ENCODE measurements at places on chromosomes 2 and 18. TPM values are rescaled to one million over a fixed set of nuclear protein-coding genes. Genes with fewer than 3 reads are reported as not detected.

DNA sequence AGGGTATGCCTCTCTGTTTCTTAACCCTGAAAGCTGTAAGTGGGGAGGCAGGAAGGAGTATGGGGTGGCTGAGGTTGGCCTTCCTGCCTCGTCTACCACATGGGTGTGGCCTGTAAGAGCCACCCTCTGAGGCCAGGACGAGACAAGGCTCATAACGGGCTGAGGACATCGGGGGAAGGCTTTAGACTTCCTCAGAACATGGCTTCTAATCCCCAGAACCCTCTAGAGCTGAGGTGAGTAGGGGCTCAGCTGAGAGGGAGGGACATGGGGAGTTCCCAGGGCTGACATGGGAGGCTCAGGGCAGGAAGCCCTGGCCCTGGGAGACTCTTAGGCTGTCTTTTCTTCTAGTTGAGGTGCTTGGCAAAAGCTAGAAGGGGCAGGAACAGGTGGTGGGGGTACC lies 36.7 kb downstream of the EMX1 start:
- no peaks in the 10 kb centered on the region for H3K4me1 ChIP-seq
- H3K36me3 ChIP-seq: peaks cover 3% of the 10 kb centered on the region
- H3K27ac ChIP-seq: no peak overlapping the region

GRCh38 chr2:188403676-188404075 lies 112.0 kb downstream of the GULP1 start:
- H3K27ac ChIP-seq: no peak overlapping the region
- no peaks in the 10 kb centered on the region for H3K36me3 ChIP-seq
- no peaks in the 10 kb centered on the region for H3K4me1 ChIP-seq
- no peaks in the 10 kb centered on the region for H3K27me3 ChIP-seq

Gene RBBP8
- total RNA-seq: 47.4 TPM

DNA sequence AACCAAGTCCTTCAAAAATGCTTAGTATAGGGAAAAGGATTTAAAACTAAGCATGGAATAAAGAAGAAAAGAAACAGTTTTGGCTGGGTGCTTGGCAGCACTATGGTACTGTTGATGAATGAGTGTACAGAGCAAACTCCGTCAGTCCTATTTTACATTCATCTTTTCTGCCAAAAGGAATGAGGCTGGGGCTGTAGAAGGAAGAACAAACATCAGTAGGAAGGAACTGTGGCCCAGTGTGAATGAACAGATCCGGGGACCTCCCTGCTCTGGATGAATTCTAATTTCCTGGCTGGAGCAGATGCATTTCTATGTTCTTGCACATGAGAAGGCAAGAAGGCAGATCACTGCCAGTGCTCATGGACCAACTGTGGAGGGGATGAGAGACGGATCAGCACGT lies 474.0 kb upstream of the MEIS1 start:
- no peak overlapping the region for H3K27ac ChIP-seq
- H3K36me3 ChIP-seq: no peaks in the 10 kb centered on the region
- no peaks in the 10 kb centered on the region for H3K4me1 ChIP-seq
- no peak for DNase-seq

DNA sequence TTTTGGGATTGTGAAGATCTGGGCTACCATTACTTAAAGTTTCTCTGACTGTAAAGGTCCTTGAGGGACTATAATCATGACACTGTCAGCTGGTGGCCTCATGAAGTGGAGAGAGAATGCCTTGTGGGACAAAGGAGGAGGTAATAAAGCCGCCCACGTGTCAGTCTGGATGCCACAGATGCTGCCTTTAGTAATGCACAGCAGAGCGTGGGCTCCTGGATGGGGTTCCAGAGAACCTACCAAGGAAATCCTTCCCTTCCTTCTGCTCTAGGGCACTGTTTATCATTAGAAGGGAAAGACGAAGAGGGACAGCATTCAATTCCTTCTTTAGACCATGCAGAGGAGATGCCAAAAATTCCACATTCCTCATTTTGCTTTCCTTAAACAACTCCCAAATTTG lies 63.5 kb downstream of the COL5A2 start:
- H3K27ac ChIP-seq: no peak overlapping the region
- DNase-seq: no peak
- no peaks in the 10 kb centered on the region for H3K4me1 ChIP-seq
- no peak overlapping the region for H3K4me3 ChIP-seq
- no peaks in the 10 kb centered on the region for H3K36me3 ChIP-seq

GRCh38 chr2:190996947-190997346 lies 17.0 kb downstream of the STAT1 start:
- no peaks in the 10 kb centered on the region for H3K4me1 ChIP-seq
- no peak for DNase-seq
- H3K36me3 ChIP-seq: peaks cover 33% of the 10 kb centered on the region

- H3K4me1 ChIP-seq: no peaks in the 10 kb centered on the region
- no peak for DNase-seq
- H3K27me3 ChIP-seq: no peaks in the 10 kb centered on the region
- no peak overlapping the region for H3K27ac ChIP-seq
- no peak overlapping the region for H3K4me3 ChIP-seq
These were observed 112.4 kb upstream of the WDR75 start for GRCh38 chr2:189328848-189329245.

Gene CD302
- total RNA-seq: 8.0 TPM

Gene ASAP2
- 7.3 TPM for total RNA-seq

DNA sequence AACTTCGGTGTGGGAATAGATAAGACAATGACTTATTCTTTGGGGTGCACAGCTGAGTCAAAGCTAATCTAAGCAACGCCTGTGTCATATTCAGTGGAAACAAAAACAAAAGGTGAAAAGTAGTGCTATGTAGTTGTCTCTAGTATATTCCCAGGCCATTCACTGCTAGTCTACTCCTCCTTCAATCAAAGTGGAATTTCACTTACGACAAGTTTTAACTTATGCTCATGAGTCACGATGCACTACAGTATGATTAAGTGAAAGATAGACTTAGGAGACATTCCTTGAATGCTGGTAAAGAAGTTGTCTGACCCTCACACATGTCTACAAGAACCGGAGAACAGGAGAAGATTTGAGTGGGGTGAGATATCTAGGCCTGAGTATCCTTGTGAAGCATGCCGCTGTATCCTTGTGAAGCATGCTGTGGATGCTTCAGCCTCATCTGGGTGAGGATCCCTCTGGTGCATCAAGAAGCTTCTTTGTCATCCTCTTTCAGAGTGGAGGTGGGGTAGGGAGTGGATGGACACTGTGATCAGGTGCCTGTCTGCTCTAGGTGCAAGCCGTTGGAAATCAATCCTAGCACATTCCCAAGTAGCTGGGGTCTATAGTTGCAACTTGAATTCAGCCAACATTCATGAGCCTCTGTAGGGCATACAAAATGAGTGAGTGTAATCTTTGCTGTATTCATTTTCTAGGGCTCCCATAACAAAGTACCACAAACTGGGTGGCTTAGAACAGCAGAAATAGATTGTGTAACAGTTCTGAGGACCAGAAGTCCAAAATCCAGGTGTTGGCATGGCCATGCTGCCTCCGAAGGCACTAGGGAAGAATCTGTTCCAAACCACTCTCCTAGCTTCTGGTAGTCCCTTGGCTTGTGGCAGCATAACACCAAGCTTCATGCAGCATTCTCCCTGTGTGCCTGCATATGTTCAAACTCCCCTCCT lies 173.5 kb upstream of the FN1 start:
- H3K4me1 ChIP-seq: peaks cover 57% of the 10 kb centered on the region
- H3K27ac ChIP-seq: peak overlapping the region; percentile 0
- H3K4me3 ChIP-seq: no peak overlapping the region
- DNase-seq: no peak

GRCh38 chr2:60707750-60708371 lies 48.2 kb upstream of the PAPOLG start:
- DNase-seq: peak; percentile 49
- H3K27me3 ChIP-seq: peaks cover 1% of the 10 kb centered on the region

Gene MFF
- total RNA-seq: 170 TPM

Gene FOXD4L1
- 0.14 TPM for total RNA-seq

Gene GAREM1
- 2.9 TPM for total RNA-seq

GRCh38 chr2:99576775-99577174 lies 87.0 kb upstream of the REV1 start:
- H3K27ac ChIP-seq: no peak overlapping the region
- H3K27me3 ChIP-seq: no peaks in the 10 kb centered on the region
- H3K4me3 ChIP-seq: no peak overlapping the region
- 0 out of 2 replicates have a peak, but pooled peaks cover 5% of the 10 kb centered on the region for H3K4me1 ChIP-seq
- DNase-seq: no peak

DNA sequence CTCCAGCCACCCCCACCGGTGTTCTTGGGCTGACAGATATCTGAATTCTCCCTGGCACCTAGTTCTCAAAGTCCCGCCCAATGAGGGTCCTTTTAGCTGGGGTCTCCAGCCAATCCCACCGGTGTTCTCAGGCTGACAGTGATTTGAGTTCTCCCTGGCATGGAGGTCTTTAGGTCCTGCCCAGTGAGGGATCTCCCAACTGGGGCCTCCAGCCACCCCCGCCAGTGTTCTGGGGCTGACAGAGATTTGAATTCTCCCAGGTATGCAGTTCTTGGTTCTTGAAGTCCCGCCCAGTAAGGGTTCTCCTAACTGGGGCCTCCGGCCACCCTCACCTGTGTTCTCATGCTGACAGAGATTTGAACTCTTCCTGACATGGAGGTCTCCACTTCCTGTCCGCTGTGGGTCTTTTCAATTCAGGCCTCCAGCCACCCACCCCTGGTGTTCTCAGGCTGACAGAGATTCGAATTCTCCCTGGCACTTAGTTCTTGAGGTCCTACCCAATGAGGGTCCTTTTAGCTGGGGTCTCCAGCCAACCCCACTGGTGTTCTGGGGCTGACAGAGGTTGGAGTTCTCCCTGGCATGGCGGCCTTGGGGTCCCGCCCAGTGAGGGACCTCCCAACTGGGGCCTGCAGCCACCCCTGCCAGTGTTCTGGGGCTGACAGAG lies 154.6 kb downstream of the ANKRD36 start:
- H3K27ac ChIP-seq: no peak overlapping the region
- no peaks in the 10 kb centered on the region for H3K27me3 ChIP-seq
- H3K4me1 ChIP-seq: no peaks in the 10 kb centered on the region
- peak; percentile 1 for DNase-seq

Gene CD207
- total RNA-seq: 0.27 TPM

DNA sequence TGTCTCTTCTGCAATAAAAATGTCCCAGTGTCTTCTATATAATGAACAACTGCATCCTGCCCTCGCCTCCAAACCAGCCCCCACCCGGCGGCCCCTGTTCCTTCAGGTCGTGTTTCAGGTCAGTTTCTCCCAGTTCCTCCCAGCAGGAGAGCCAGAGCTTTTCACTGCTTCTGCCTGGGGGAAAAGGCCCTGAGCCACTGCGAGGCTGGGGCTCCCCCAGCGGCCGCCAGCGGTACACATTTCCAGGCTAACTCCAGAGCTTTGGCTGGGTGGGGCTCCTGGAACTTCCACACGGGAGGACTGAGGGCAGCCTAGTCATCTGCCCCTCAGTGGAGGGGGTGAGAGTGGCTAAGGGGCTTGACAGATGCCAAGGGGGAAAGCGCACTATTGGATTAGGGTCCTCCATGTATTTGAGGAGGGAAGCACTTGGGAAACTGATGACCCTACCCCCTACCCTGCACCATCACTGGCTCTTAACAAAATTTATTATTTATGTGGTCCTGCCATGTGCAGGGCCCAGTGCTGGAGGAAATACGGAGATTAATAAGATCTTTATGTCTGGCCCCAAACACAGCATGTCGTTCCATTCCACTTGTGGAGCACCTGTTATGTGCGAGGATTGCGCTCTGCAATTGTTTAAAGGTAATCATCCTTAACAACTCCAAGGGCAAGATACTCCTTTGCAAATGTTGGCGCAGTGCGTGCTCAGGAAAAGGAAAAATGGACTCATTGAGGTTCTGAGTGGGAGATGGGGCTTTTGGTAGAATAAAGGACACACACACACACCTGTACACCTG lies 17.3 kb upstream of the CYS1 start:
- H3K27ac ChIP-seq: no peak overlapping the region
- no peaks in the 10 kb centered on the region for H3K4me1 ChIP-seq
- H3K27me3 ChIP-seq: peaks cover 29% of the 10 kb centered on the region
- no peak overlapping the region for H3K4me3 ChIP-seq
- no peaks in the 10 kb centered on the region for H3K36me3 ChIP-seq

DNA sequence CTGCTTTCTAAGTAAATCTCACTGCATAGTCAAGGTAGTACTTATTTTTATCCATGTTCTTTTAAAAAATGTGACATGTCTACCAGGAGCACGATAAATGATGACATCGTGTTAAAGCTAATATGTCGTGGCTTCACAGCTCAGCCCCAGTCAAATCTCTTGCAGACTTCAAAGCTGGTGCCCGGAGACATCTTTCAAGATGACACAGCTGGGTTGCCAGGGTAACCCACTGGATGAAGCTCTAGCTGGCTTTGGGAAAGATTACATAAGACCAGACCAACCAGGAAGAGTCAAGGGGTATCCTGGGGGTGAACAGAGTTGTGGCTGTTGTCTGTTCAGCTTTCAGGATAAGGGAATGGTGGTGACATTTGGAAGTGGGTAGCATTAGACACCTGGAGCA lies 67.8 kb downstream of the VSNL1 start:
- no peaks in the 10 kb centered on the region for H3K27me3 ChIP-seq
- no peak overlapping the region for H3K4me3 ChIP-seq
- no peak overlapping the region for H3K27ac ChIP-seq
- peaks cover 52% of the 10 kb centered on the region for H3K36me3 ChIP-seq

DNA sequence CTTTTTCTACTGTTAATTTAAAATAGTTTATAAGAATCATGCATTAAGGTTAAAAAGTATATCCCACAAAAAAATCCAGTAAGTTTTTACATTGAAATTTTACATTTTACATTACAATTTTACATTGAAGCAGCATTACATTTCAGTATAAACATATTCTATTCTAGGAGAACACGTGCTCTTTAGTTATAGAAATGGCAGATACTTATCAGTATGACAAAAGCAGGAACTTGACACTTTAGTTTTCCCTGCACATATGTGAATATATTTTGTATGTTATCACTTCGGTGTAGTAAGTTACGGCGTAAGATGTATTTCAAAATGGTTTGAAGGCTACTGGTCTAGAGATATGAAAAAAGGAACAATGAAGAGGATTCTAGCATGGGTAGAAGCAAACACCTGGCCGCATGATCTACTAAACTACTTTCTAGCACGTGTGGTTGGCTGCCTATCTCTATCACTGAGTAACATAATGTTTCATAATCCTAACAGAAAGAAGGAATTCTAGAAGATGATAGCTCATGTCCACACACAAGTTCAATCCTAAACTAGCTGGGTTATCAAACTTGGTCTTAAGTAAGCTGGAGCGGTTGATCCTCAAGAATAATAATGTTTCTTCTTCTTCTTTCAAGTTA lies 5.4 kb downstream of the IMMT start:
- peaks cover 39% of the 10 kb centered on the region for H3K36me3 ChIP-seq
- peaks cover 37% of the 10 kb centered on the region for H3K4me1 ChIP-seq
- no peaks in the 10 kb centered on the region for H3K27me3 ChIP-seq
- H3K27ac ChIP-seq: no peak overlapping the region

Gene INHBB
- total RNA-seq: 0.17 TPM

- no peaks in the 10 kb centered on the region for H3K4me1 ChIP-seq
- no peak overlapping the region for H3K27ac ChIP-seq
- DNase-seq: no peak
- H3K27me3 ChIP-seq: no peaks in the 10 kb centered on the region
- no peak overlapping the region for H3K4me3 ChIP-seq
These were observed 521.2 kb upstream of the POU3F3 start for GRCh38 chr2:104332731-104333130.

- no peak overlapping the region for H3K4me3 ChIP-seq
- peaks cover 16% of the 10 kb centered on the region for H3K4me1 ChIP-seq
- H3K27ac ChIP-seq: no peak overlapping the region
- no peak for DNase-seq
These were observed 4.3 kb downstream of the THAP4 start for GRCh38 chr2:241632478-241633325.
